ENCODE measurements at places on chromosomes 4 and X. TPM values are rescaled to one million over a fixed set of nuclear protein-coding genes. Genes with fewer than 3 reads are reported as not detected.

DNA sequence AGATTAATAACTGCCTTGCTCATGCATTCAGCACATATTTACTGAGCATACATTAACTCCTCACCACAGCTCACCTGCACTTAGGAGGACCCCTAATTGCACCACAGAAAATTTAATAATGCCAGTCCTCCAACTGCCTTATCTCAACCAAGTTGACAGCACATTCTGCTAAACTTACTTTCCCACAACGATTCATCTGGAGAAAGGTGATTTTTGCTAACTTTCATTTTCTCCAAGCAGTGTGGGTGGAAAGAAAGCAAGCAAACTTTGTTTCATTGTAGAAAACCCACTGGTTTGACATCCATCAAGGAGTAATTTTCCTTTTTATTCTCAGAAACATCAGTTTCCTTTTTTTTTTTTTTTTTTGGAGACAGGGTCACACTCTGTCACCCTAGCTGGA is 49.1 kb downstream of the RASGEF1B start:
- no peak for DNase-seq

DNA sequence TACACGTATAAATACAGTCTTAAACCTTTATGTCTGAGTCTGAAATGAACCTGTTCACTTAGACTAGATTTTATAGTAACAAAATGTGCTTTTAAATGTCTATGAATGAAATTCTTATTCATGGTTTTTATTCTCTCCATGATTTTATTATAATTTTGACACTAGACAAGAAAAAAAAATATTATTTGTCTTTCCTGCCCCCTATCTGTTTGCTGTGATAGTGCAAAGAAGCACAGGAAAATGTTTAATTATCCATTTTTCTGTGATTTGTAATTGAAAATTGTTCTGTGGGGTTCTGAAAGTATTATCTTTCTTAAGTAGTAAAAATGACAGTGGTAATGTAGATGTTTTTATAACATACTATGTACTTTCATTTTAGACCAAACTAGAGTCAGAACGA is 52.0 kb downstream of the INTS6L start:
- DNase-seq: no peak

GRCh38 chrX:136209016-136209738 is 42.0 kb downstream of the MAP7D3 start:
- no peak for DNase-seq

- DNase-seq: no peak
Observed at GRCh38 chrX:94401426-94401825, 727.4 kb downstream of the FAM133A start.

- no peak for DNase-seq
Observed at GRCh38 chrX:49273181-49273727, 3.7 kb downstream of the PPP1R3F start.

DNA sequence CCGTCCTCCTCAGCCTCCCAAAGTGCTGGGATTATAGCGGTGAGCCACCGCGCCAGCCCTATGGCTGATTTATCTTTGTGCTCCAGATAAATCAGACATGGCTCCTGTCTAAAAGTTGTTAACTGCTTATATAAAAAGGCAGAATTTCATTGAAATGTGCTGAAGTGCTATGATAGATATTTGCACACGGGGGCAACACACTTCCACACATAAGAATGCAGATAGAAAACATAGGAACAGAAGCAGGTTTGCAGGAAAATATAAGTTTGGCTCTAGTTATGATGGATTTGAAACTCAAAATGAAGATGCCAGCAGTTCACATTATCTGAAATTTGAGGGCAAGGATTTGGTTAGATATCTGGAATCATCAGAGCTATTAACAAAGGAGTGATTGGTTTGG is 163.1 kb upstream of the SLITRK2 start:
- DNase-seq: no peak

The MAGEC2 gene
- polyA plus RNA-seq: not detected

- no peak for DNase-seq
Observed at GRCh38 chr4:153538487-153539357, 72.6 kb downstream of the TMEM131L start.

The BLTP1 gene
- polyA plus RNA-seq: 3.1 TPM

DNA sequence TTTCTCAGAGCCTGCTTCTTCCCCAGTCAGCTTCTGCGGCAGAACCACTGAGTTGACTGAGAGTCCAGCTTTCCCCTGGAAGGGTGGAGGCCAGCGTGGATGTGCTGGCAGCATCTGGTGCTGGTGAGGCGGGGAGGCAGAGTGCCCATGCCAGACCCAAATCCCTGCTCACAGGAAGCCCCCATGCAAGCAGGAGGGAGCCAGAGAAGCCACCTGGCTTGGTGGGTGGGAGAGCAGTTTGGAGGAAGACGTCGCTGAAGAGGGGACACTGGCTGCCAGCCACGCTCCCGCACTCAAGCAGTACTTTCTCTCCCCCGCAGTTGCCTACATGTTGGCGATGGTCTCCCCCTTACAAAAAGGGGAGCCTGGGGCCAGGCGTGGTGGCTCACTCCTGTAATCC is 6.0 kb downstream of the PDZD4 start:
- no peak for DNase-seq

- DNase-seq: no peak
Observed at GRCh38 chr4:1843852-1844251, 12.1 kb downstream of the LETM1 start.

GRCh38 chrX:21479695-21480270 is 105.6 kb downstream of the CNKSR2 start:
- DNase-seq: no peak

The CT45A5 gene
- not detected for polyA plus RNA-seq

The RPS6KA6 gene
- polyA plus RNA-seq: 0.47 TPM

The LNX1 gene
- 0.03 TPM for polyA plus RNA-seq

The TIMM8A gene
- 16.9 TPM for polyA plus RNA-seq

DNA sequence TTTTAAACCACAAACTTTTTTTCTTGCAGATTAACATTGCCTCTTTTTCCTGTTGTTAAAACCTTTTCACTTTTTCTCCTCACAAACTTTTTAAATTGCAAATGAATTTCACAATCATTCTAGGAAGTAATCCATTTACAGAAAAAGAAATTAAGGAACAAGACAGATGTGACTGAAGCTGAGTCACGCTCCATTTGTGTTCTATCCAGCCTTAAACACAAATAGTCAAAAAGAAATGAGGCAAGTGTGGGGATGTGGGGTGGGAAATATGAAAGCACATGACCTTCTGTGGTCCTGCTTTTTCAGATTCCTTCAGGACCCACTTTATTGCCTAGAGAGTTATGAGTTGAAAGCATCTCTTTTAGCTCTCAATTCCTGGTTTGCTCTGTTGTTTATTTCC is 197.0 kb downstream of the ADGRL3 start:
- DNase-seq: peak; percentile 17

GRCh38 chr4:59248313-59248712 is 1951.8 kb upstream of the ADGRL3 start:
- DNase-seq: no peak

The ARMCX1 gene
- 12.1 TPM for polyA plus RNA-seq

The PABPC1L2A gene
- not detected for polyA plus RNA-seq

The CDK16 gene
- 79.6 TPM for polyA plus RNA-seq

The SPACA5B gene
- not detected for polyA plus RNA-seq

The TMEM47 gene
- polyA plus RNA-seq: 0.01 TPM

DNA sequence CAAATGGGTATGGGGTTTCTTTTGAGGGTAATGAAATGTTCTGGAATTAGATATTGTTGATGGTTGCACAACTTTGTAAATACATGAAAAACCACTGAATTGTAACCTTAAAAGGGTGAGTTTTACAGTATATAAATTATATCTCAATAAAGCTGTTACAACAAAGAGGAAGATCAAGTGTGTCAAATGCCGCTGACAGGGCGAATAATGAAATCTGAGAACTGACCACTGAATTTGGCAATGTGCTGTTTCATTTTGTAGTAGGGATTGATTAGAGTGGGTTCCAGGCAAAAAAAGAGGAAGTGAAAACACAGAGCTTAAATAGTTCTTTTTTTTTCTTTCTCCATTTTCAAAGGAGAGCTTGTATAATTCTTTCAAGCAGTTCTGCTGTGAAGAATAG is 161.1 kb upstream of the NAP1L5 start:
- no peak for DNase-seq

The GAGE12J gene
- polyA plus RNA-seq: not detected

- DNase-seq: no peak
Observed at GRCh38 chr4:152175586-152175985, 360.3 kb downstream of the FBXW7 start.

The PIGA gene
- polyA plus RNA-seq: 4.1 TPM

- DNase-seq: no peak
Observed at GRCh38 chr4:162557516-162558106, 393.8 kb upstream of the FSTL5 start.

The ATP5ME gene
- 880 TPM for polyA plus RNA-seq

- DNase-seq: no peak
Observed at GRCh38 chrX:115067812-115068211, 50.4 kb upstream of the IL13RA2 start.

DNA sequence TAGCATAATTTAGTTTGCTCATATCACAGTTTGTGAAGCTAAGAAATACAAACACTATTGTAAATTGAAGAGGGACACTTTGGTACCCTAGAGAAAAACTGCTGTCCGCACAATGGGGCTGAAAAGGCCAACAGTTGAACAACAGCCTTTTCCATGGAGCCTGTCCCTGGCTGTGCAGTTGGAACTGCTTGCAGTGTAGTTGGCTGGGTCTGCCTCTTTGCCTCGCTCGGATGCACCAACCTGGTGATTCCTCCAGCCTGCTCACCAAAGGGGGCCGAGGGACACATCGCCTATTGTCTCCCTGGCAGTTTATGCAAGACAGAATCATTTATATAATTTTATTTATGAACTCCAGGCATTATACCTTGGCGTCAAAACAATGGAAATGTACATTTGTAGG is 16.5 kb upstream of the GALNT7 start:
- no peak for DNase-seq

The OCIAD2 gene
- 453 TPM for polyA plus RNA-seq

DNA sequence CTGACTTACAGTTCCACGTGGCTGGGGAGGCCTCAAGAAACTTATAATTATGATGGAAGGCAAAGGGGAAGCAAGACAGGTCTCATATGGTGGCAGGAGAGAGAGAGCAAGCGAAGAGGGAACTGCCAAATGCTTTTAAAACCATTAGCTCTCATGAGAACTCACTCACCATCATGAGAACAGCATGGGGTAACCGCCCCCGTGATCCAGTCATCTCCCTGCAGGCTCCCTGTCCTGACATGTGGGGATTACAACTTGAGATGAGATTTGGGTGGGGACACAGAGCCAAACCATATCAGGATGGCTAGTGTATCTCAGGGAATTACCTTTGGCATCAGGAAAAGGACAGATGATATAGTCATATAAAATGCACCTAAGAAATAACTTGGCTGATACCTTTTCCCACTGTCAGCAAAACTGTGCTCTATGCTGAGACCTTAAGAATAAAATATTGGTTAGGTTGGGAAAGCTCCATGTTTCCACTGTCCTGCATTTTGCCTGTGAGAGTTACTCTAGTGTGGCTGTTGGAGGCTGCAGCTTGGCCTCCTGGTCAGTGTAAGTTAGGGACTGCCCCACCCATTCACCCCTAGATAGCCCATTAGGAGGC is 110.3 kb downstream of the UCHL1 start:
- DNase-seq: peak; percentile 20

GRCh38 chr4:82043081-82043808 is 330.5 kb downstream of the HNRNPD start:
- DNase-seq: peak; percentile 25

DNA sequence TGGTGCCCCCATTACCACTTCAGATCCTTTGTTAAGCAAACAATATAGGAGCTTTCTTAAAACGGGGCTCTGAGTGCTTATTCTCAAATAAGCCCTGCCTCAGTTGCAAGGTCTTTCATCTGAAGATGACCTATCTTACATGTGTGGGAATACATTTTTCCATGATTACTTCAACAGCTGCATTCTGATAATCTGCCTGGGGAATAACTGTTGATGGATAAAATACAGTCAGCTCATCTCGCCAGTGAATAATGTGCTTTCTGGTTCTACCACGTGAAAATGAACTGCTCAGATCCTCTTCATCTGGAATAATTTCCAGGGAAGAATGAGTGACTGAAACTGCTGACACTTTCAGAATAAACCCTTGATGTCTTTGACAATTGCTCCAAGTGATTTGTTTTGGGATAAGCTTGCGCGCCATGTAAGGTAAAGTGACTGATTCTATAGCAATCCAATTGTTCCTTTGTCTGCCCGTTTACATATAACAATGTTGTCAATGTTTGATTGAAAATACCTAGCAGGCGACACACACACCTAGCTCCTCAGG is 161.3 kb downstream of the RTL9 start:
- no peak for DNase-seq

The GAGE1 gene
- not detected for polyA plus RNA-seq

The KLKB1 gene
- polyA plus RNA-seq: not detected

DNA sequence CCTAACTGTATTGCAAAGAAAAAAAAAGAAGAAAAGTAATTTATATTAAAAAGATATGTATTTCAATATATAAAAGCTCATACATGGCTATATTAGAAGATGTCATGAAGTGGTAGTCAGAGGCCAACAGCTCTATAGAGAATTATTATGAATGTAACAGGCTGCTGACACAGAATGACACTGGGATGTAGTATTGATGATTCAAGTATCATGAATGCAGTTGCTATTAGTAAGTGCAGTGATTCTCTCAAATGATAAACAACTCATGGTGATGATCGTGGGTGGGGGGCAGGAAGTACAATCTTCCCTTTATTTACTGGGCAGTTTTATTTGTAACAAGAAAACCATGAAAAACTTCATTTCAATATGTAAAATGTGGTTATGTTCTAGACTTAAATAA is 124.6 kb downstream of the COL4A6 start:
- DNase-seq: no peak

- no peak for DNase-seq
Observed at GRCh38 chrX:132668178-132668577, 179.3 kb upstream of the MBNL3 start.

DNA sequence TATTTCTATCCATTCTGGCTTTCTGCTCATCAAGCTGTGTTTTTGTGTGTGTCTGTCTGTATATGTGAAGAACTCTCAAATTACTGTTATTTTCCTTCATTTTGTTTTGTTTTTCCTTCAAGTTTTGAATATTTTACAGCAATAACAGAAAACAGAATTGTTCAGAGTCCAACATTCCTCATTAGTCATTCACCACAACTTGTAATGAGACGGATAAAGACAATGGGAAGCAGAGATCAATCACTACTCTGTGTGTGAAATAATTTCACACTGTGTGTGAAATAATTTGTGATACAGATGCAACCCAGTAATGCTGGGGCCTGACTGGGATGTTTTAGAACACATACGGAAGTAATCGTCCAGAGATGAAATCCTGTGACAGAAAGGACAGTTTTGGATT is 55.2 kb downstream of the HPGD start:
- no peak for DNase-seq

DNA sequence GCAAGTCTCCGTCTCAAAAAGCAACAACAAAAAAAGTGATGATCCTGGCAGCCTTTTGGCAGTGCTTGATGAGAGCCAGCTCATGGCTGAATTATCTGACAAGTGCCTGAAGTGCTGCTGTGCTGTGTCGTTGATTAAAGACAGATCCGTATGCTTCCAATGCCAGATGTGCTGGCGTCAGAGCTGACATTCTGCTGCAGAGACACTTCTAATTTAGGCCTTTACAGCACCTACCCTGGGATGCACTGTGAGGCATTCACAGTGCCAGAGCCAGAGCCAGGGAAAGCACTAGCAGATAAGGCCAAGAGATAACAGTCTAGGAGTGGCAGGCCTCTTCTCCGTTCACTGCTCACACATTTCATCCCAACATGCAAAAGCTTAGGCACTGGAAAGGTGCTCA is 995.5 kb downstream of the RAB28 start:
- DNase-seq: no peak

All from foreskin keratinocyte (primary cell).